Mucosa of gallbladder (tissue), 1 donor: ENCODE measurements at places on chromosomes 5 and 9.
A peak's percentile ranks its signal among the peaks of the same experiment; 100 is the strongest.

GRCh38 chr5:50853151-50853550 lies 186.7 kb downstream of the PARP8 start:
- peak; percentile 21 for DNase-seq

GRCh38 chr9:131214876-131215275 lies 61.4 kb downstream of the FAM78A start:
- no peak for DNase-seq

GRCh38 chr5:89282554-89283510 lies 399.8 kb upstream of the MEF2C start:
- DNase-seq, result no peak

GRCh38 chr5:61177716-61178115 lies 15.4 kb upstream of the SMIM15 start:
- DNase-seq, result no peak

DNA sequence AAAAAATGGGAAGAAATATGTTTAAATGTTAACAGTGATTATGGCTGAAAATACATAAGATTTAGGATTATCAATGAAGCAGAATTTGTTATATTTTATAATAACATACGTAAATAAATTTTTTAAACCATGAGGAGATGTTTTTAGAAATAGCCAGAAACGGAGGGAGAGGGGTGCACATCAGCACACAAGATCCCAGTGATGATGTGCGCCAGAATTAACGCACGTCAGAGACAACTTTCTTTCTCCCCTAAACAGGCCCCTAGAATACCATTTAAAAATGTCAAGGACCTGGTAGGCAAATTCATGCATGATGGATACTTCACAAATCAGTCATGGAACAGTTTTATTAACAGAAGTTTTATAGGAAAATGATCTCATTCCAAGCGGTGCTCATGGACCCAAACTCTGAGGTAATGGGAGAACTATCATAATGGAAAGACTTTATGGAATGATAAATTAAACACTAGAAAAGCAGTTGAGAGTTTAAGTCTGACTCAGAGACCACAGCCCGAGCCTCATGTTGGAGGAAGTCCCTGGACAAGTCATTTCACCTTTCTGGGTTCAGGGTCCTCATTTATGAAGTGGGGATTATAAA lies 258.9 kb upstream of the GAS1 start:
- no peak for DNase-seq
